ENCODE measurements at places on chromosomes 4 and X.
A peak's percentile ranks its signal among the peaks of the same experiment; 100 is the strongest.

- no peak for DNase-seq
Observed at GRCh38 chr4:7342223-7343080, 92.3 kb downstream of the PSAPL1 start.

- no peak for DNase-seq
Observed at GRCh38 chrX:17496407-17496806, 121.4 kb downstream of the NHS start.

DNA sequence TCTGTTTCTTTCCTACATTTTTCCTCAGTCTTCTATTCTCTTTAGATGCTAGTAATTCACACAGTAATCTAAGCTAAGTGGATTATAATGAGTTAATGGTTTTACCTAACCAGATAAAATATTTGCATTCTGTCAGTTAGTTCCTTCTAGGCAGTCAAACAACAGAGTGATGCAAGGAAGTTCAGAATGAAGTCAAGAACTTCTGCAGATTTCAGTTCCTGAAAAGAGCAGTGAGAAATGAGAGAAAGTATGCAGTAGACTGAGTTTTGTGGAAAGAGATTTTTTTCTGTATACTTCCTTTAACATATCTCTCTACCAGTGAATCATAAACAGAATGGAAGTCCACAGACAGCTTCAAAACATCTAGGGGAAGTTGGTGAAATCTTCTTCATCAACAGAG is 774.0 kb upstream of the POU3F4 start:
- no peak for DNase-seq

DNA sequence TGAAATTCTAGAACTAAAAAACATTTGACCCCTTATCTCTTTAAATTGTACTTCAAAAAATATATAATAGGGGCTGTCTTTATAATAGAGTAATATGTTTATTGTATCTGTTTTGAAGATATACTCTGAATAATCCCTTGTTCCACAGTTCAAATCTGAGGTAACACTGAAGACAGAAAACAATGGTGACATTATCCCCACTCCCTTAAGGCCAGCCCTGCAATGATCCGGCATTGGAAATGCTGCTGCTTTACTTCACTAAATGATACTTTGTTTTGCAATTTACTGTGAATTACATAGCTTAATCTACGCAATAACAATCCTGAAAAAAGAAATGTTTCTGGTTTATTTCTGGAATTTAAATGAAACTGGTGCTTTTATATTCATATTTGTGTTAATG is 34.4 kb upstream of the ZFP42 start:
- no peak for DNase-seq

DNA sequence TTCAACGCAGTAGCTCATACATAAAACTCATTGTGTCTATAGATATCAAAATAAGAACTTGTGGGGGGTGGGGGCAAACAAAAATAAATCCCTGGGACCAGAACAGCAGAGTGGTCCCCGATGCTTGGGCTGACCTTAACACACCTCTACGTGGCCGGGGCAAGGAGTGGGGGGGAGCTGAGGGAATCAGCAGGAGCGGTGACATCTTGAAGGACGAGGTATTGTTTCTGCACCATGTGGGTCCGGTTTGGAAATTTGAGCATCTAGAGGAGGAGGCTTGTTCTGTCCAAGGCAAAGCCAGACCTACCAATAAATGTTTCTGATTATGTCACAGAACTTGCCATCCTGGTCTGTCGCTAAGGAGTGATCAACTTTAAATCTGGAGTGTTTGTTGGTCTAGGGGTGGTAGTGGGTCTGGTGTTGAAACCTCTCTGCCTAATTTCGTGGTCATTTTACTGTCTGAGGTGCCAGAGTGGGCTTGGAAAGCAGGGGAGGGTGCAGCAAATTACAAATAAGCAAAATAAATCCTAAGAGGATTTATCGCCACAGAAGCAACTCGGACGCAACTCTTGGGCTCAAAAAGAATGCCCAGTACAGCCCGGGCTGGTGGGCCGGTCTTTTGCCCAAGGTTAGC is 774 bp upstream of the RAPGEF2 start:
- DNase-seq: no peak

DNA sequence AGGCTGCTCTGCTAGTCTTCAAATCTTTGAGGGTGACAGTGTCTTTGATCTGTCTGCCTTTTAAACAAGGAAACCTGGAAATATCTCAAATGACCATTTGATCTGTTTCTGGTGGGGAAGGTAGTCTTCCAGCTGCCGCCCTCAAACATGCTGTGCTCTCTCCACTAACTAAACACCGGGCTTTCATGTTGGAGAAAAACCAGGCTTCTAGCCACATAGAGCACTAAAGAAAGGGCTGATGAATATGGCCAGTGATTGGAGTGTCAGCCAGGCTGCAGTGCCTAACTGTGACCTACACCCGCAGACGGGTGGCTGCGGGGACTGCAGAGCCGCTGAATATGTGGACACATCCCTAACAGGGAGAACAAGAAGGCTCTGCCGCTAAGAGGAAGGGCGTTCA is 85.9 kb downstream of the UNC5C start:
- no peak for DNase-seq

DNA sequence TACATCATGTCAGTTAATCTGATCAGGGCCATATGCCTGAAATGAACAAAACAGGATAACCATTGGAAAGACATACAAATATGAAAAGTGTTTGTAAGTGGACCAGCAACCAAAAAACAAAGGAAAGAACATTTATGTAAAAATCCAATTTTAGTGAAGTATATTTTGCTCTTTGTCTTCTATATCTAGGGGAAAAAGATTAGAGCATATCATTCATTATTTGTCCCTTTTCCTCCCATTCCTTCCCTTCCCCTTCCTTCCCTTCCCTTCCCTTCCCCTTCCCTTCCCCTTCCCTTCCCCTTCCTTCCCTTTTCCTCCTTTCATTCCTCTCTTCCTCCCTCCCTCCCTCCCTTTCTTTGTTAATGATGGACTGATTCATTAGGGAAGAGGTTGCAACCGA is 1.8 kb upstream of the GNRHR start:
- no peak for DNase-seq

DNA sequence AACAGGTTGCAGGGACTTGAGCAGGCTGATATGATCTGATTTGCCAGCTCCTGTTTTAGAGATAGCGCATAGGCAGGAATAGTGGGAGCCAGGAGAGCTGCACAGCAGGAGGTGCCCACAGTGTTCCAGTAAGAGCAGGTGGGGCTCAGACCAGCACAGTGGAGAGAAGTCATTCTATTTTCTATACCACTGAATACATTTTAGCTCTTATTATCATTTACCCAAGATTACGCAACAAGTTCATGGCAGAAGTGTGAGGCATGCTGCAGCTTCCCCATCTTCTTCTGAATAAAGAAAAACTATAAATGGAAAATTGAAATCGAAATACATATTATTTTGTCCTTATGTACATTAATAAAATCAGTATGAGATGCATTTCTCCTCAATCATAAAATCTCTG is 114.7 kb upstream of the EDNRA start:
- no peak for DNase-seq

- DNase-seq: peak; percentile 46
Observed at GRCh38 chr4:56653461-56654237, 27.4 kb downstream of the HOPX start.

- no peak for DNase-seq
Observed at GRCh38 chrX:27968878-27969277, 12.4 kb downstream of the DCAF8L1 start.

GRCh38 chrX:10945498-10945897 is 165.6 kb upstream of the HCCS start:
- DNase-seq: no peak

- no peak for DNase-seq
Observed at GRCh38 chr4:173578956-173579355, 48.9 kb upstream of the HAND2 start.

DNA sequence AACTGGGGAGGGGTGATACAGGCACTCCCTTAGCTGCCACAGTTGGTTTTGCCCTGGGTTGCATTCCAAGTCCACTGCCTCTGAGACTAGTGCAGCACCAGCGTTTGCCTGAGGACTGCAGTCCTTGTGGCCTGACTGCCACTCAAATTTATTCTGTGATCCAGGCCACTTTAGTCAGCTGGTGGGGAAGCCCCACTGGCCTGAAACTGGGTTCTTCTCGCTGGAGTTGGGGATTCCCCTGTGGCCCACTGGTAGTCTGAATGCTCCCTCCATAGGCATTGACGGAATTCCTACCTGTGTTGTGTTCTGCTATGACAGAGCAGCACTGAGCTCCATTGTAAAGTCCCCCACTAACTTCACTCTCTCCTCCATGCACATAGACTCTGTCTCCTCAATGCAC is 63.8 kb downstream of the PTPN13 start:
- DNase-seq: no peak

DNA sequence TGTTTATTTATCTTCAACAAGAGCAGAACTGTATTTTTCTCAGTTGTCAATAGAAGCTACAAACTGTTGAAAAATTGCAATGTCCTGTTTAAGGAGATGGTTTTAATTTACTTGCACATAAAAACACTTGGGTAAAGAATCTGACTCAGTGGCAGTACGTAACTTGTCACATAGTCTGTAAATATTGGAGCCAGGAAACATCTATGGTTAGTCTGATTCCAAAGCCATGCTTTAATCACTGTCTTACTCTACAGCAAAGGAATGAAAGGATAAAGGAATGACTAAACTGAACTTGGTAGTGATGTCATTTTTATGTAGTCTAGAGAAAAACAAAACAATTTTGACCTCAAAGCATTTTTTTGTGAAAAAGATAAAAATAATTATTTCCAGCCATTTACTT is 537.2 kb downstream of the STIM2 start:
- no peak for DNase-seq

DNA sequence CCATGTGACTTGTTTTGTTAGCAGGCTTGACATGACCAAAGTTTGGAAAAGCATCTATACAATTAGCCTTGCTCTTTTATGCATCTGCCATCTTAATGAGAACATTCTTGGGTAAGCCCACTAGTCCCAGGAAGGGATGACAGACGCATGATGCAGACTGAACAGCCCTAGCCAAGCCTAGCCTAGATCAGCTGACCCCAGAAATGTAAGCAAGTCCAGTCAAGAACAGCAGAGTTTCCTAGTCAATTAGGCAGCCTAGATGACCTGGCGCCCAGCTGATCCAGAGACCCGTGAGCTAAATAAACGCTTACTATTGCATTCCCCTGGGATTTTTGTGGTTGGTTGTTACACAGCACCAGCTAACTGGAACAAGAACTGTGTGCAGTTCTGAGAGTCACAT is 457.9 kb downstream of the BCOR start:
- no peak for DNase-seq

GRCh38 chr4:111838406-111838930 is 306.8 kb upstream of the FAM241A start:
- no peak for DNase-seq

DNA sequence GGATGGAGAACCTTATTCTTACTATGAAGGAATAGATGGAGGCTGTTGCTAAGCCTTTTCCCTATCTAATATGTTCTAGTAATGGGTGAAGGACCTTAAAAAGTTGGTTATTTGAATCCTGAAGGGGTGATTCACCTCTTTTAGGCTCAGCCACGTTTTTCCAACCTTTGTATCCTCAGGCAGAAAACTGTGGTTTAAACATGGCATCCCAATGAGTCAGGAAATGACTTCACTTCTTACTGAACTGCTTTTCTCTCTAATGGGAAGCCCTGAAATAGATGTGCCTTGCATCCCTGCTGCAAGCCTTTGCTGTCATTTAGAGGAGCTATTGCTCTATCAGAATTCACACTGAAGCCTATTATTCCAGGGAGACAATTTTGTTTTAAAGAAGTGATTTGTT is 191.0 kb upstream of the ARX start:
- DNase-seq: no peak

GRCh38 chr4:182451441-182451840 is 208.2 kb downstream of the TENM3 start:
- no peak for DNase-seq

DNA sequence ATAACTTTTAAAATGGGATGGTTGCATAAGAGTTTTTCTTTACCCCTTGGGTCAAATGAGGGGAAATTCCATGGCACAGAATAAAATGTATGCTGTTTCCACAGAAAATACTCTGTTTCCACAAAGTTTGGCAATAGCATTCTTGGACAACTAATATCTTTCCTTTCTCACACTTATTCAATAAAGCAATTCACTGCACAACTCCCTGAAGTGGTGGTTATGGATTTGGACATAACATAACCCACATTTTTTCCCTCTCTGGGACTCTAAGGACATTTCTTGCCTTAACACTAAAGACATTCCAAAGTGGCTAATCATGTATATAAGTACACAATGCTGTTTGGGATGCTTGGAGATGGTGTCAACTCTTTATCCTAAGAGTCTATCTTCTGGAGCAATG is 51.7 kb upstream of the GPM6B start:
- no peak for DNase-seq

DNA sequence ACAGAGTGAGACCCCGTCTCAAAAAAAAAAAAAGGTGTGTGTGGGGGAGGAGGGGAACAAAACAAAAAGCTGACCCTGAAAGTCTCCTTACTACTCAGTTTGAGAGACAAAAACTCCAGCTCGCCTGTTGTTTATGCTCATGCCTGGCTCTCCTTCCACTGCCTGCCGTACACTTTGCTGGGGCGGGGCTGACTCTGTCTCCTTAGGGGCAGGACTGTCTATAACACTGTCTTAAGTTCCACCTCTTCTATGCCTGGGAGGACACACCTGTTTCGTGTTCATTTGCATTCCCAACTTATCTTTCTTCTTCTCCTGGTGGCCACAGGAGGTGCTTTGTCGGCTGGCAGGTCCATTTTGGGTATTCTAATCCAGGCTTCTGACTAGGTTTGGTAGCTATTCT is 81.4 kb downstream of the MTNR1A start:
- no peak for DNase-seq

- DNase-seq: no peak
Observed at GRCh38 chrX:22351966-22352365, 79.3 kb downstream of the CBLL2 start.

GRCh38 chr4:155591738-155592143 is 74.9 kb upstream of the GUCY1A1 start:
- no peak for DNase-seq

DNA sequence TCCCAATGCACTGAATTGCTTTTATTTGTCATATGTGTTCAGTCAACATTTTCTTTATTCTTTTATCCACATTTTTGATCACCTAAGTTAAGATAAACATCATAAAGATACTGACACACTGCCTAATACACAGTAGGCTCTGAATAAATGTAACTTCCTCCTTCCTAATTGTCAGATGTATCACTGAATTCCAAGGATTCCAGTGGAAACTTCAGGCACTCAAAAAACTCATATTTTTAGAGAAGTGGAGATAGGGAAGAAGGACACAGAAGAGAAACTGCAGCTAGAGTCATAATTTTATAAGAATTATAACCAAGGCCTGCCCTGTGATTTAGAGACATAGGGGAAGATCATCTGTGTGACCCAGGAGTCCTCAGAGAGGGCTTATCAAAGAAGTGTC is 753.3 kb downstream of the ADGRL3 start:
- no peak for DNase-seq

GRCh38 chr4:145644699-145645098 is 25.5 kb downstream of the MMAA start:
- no peak for DNase-seq

DNA sequence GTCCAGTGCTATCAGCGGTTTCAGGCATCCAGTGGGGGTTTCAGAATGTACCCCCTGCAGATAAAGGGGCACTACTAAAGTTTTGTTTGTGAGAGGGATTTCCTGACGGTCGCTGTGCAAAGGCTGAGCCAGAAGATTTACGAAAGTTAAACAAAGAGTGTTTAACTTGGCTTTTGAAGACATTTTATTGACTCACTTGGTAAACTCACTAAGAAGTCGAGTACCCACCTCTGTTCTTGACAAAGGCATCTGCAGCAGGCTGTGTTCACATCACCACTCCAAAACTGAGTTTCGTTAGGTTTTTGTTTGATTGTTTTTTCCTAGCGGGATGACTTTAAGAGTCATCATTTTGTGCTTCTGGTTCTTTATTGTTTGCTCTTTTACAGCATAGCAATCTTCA is 143.9 kb upstream of the TBL1X start:
- no peak for DNase-seq

- no peak for DNase-seq
Observed at GRCh38 chrX:120200851-120201250, 42.4 kb downstream of the RHOXF2 start.

Data from CD4-positive, alpha-beta T cell treated with Interleukin-10 for 1 hour (primary cell).